ENCODE measurements at places on chromosomes 7 and 10. TPM values are rescaled to one million over a fixed set of nuclear protein-coding genes. Genes with fewer than 3 reads are reported as not detected.

The ADGRA1 gene
- 1.0 TPM for total RNA-seq

The NEUROD6 gene
- not detected for total RNA-seq

The BUD23 gene
- total RNA-seq = 12.4 TPM

The SMIM30 gene
- total RNA-seq = 11.5 TPM

The PDGFA gene
- total RNA-seq = 20.9 TPM

The RARRES2 gene
- 214 TPM for total RNA-seq

The MAT1A gene
- total RNA-seq = not detected

GRCh38 chr7:322111-322671 is 32.2 kb downstream of the FOXL3 start:
- no peak overlapping the region for H3K27ac ChIP-seq
- peak overlapping the region; percentile 13 for H3K4me3 ChIP-seq
- DNase-seq = peak; percentile 75
- no peaks in the 10 kb centered on the region for H3K4me1 ChIP-seq
- no peaks in the 10 kb centered on the region for H3K27me3 ChIP-seq

DNA sequence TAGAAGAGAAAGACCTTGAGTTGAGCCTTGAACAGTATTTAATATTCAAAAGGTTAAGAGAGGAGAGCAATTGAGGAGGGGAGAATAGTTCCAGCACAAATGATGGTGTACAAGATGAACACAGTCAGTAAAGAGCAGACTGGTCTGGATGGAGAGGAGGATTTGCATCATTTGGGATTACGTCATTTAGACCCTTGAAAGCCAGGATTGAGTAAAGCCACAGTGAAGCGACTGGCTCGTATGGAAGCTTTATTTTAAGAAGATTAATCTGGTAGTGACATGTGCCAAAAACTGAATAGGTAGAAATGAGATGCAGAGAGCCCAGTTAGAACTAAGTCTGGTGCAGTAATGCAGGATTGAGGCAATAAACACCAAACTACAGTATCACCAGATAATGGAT is 52.6 kb downstream of the TRUB1 start:
- H3K4me1 ChIP-seq = no peaks in the 10 kb centered on the region
- no peak overlapping the region for H3K27ac ChIP-seq
- H3K36me3 ChIP-seq = no peaks in the 10 kb centered on the region
- no peak for DNase-seq

GRCh38 chr10:56142092-56142728 is 218.8 kb downstream of the ZWINT start:
- no peaks in the 10 kb centered on the region for H3K27me3 ChIP-seq
- H3K4me1 ChIP-seq = no peaks in the 10 kb centered on the region
- no peak for DNase-seq
- no peaks in the 10 kb centered on the region for H3K36me3 ChIP-seq

DNA sequence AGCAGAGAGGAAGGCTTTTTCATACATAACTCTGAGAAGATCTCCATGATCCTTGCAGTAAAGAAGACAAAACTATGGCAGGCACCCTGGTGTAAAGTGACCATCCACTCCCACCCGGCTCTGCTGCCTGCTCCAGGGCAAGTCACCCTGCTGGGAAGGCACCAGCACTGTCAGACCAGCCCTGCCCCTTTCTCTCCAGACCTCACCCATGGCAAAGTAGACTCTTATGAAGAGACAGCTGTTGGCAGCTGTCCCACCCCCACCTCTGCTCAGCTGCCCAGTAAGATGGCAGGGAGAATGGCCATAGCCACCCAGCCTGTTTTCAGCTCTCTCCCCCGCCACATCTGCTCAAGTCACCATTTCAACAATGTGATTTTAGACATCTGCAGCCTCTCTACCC is 8.6 kb upstream of the ZMIZ2 start:
- H3K4me1 ChIP-seq = no peaks in the 10 kb centered on the region
- DNase-seq = no peak
- no peaks in the 10 kb centered on the region for H3K27me3 ChIP-seq
- no peaks in the 10 kb centered on the region for H3K36me3 ChIP-seq
- no peak overlapping the region for H3K27ac ChIP-seq

DNA sequence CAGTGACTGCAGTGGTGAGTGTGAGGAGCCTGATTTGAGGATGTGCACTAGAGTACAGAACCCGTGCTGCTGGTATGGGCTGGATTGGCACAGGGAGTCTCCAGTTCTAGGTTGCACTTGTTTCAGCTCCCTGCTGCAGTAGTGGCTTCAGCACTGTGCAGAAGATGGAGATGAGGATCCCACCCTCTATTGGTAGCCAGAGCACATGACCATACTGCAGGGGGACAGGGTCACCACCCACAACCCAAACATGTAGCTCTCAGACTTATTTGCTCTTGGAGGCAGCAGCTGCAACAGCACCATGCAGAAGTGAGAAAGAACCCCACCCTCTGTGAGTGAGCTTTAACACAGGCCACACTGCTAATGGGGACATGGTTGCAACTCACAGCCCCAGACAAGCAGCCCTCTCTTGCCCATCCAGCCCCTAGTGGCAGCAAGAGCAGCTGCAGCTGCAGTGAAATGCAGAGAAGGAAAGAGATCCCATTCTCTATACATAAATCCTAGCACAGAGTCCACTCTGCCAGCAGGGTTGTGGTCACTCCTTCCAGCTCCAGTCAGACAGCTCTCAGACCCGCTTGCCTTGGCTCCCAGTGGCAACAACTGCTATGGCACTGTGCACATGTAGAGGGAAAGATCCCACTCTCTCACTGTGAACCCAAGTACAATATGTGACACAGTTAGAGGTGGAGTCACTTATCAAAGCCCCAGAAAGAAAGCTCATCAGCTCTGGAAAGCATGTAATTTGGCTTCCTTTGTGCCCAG is 51.4 kb upstream of the SCIN start:
- no peaks in the 10 kb centered on the region for H3K36me3 ChIP-seq
- H3K4me1 ChIP-seq = no peaks in the 10 kb centered on the region
- no peaks in the 10 kb centered on the region for H3K27me3 ChIP-seq
- H3K4me3 ChIP-seq = no peak overlapping the region
- no peak for DNase-seq

DNA sequence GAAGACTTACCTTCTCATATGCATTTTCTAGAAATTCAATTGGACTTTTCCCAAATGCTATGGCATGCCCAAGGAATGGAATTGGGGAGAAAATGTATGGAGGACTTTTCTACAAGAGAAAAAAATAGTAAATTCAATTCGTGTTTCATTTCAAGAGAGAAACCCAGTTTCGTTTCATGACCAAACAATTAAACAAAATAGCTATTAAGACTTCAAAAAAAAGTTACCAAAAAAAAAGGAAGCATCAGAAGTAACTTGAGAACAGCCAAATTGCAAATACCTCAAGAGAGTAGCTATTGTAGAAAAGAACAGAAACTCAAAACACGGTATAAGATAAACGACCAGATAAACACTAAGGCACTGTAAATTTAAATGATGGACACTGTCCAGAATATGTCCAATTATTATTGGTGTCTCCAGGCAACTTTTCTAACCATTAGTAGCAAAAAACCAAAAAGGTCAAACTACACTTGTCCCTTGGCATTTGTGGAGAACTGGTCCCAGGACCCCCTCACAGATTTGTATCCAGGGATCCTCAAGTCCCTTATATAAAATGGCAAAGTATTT is 2.4 kb downstream of the CYP51A1 start:
- no peaks in the 10 kb centered on the region for H3K27me3 ChIP-seq
- no peak for DNase-seq
- no peak overlapping the region for H3K4me3 ChIP-seq
- H3K36me3 ChIP-seq = no peaks in the 10 kb centered on the region
- H3K27ac ChIP-seq = no peak overlapping the region
- H3K4me1 ChIP-seq = no peaks in the 10 kb centered on the region

- no peaks in the 10 kb centered on the region for H3K27me3 ChIP-seq
- H3K36me3 ChIP-seq = no peaks in the 10 kb centered on the region
- no peak overlapping the region for H3K4me3 ChIP-seq
- H3K27ac ChIP-seq = no peak overlapping the region
- DNase-seq = no peak
These were observed 655.2 kb upstream of the NRG3 start for GRCh38 chr10:81219758-81220157.

- no peaks in the 10 kb centered on the region for H3K27me3 ChIP-seq
- no peak for DNase-seq
- H3K27ac ChIP-seq = no peak overlapping the region
- H3K4me3 ChIP-seq = no peak overlapping the region
These were observed 155.3 kb downstream of the C10orf105 start for GRCh38 chr10:71564194-71564820.

GRCh38 chr10:71975871-71976725 is 11.9 kb downstream of the CHST3 start:
- no peak overlapping the region for H3K4me3 ChIP-seq
- no peaks in the 10 kb centered on the region for H3K36me3 ChIP-seq
- H3K27ac ChIP-seq = peak overlapping the region; percentile 68
- H3K27me3 ChIP-seq = no peaks in the 10 kb centered on the region

- H3K36me3 ChIP-seq = no peaks in the 10 kb centered on the region
- H3K4me3 ChIP-seq = no peak overlapping the region
- no peak for DNase-seq
- H3K4me1 ChIP-seq = no peaks in the 10 kb centered on the region
These were observed 21.5 kb upstream of the OGDHL start for GRCh38 chr10:49783645-49784044.

- no peak for DNase-seq
- no peak overlapping the region for H3K27ac ChIP-seq
- H3K27me3 ChIP-seq = no peaks in the 10 kb centered on the region
- H3K4me3 ChIP-seq = no peak overlapping the region
- no peaks in the 10 kb centered on the region for H3K36me3 ChIP-seq
- no peaks in the 10 kb centered on the region for H3K4me1 ChIP-seq
These were observed 123.4 kb upstream of the NEBL start for GRCh38 chr10:21020545-21020944.

DNA sequence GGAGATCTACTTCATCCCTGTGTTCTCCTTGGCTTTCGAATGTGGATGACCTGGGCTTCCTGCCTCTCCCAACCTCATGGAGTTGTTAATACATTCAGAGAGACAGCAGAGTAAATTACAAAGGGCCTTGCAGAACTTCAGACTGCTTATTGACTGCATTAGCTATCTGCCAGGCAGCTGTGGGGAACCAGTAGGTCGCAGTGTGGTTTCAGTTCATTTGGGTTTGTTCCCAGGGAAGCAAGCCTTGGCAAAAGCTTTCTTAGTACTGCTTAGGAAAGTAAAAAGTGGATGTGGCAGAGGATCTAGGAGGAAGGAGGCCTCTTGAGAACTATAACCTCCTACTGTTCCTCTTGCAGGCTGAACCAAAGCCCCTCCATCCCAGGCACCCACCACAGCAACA is 9.2 kb downstream of the NPFFR1 start:
- H3K4me3 ChIP-seq = no peak overlapping the region
- H3K4me1 ChIP-seq = no peaks in the 10 kb centered on the region
- no peaks in the 10 kb centered on the region for H3K27me3 ChIP-seq

- no peak overlapping the region for H3K4me3 ChIP-seq
- H3K4me1 ChIP-seq = no peaks in the 10 kb centered on the region
- H3K36me3 ChIP-seq = no peaks in the 10 kb centered on the region
- no peaks in the 10 kb centered on the region for H3K27me3 ChIP-seq
- no peak for DNase-seq
- H3K27ac ChIP-seq = no peak overlapping the region
These were observed 183.1 kb upstream of the SEMA3E start for GRCh38 chr7:83832009-83832408.

- peaks cover 12% of the 10 kb centered on the region for H3K4me1 ChIP-seq
- no peak overlapping the region for H3K4me3 ChIP-seq
- no peaks in the 10 kb centered on the region for H3K36me3 ChIP-seq
- H3K27ac ChIP-seq = peak overlapping the region; percentile 86
These were observed 71.3 kb upstream of the PODXL start for GRCh38 chr7:131627735-131628190.

Data from uterus (tissue), 4 donors.